ENCODE measurements at places on chromosomes 2 and 18.

DNA sequence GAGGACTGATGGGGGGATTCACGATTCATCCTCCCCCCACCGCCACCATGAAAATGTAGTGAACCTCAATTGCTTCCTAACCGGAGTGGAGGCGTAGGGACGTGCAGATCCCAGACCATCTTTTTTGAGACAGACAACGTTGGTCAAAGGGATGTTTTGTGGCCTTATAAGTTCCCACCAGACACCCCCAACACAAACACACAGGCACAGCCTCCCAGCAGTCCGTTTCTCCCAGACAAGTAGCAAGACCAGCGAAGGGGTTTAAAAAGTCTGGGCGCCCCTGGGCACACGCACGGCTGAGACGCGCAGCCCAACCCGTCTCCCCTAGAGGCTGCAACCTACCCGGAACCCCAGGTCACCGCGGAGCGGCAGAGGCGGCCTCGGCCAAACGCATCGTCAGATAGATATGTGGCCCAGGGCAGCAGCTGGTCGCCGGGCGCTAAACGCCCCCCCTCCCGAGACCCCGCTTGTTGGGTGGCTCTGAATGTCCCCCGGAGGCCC, 1.3 kb downstream of the GBX2 start:
- DNase-seq, result no peak

- DNase-seq, result no peak
Observed at GRCh38 chr2:68829749-68830148, 41.4 kb downstream of the BMP10 start.

DNA sequence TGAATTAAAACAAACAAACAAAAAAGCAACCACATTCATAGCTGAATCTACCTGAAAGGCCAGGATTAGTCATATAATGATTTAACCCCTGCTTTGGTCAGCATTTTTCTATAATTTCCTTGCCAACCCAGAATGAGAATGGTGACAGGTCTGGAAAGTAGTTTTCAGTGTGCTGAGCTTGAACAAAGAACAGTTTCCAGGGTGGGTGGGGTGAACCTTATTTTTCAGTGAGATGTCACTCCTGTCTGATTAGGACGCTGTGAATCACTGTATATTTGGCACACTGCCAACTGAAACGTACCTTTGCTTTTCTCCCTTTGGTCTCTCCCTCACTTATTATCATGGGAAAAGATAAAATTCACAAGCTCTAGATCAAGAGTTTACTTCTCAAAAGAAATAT, 35.0 kb upstream of the DSC1 start:
- no peak for DNase-seq

- DNase-seq, result no peak
Observed at GRCh38 chr2:160298960-160299359, 98.9 kb upstream of the ITGB6 start.

GRCh38 chr2:236593531-236593930, 23.9 kb downstream of the ACKR3 start:
- no peak for DNase-seq

GRCh38 chr2:234019896-234020295, 30.6 kb upstream of the SPP2 start:
- DNase-seq, result no peak

- DNase-seq, result no peak
Observed at GRCh38 chr2:238967031-238967977, 119.4 kb downstream of the TWIST2 start.

DNA sequence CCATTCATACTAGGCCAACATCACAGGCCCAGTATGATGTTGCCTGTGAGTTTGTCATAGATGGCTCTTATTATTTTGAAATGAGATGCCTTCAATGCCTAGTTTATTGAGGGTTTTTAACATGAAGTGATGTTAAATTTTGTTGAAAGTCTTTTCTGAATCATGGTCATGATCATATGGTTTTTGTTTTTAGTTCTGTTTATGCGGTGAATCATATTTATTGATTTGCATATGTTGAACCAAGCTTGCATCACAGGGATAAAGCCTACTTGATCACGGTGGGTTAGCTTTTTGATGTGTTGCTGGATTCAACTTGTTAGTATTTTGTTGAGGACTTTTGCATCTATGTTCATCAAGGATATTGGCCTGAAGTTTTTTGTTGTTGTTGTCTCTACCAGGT, 195.8 kb upstream of the FN1 start:
- DNase-seq, result no peak

DNA sequence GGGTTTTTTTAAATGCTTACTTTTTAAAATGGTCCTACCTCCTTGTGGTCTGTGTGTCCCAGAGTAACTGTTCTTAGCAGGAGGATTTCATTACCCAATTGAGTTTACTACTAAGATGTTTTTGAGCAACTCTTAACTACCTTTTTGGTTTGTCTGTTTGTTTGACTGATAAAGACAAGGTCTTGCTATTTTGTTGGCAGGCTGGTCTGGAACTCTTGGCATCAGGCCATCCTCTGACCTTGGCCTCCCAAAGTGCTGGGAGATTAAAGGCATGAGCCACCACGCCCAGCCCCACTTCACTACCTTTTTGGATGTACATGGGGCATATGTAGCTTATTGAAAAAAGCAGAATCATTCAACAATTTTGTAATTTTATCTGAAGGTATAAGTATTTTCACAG, 14.9 kb downstream of the MRPS9 start:
- DNase-seq, result no peak

DNA sequence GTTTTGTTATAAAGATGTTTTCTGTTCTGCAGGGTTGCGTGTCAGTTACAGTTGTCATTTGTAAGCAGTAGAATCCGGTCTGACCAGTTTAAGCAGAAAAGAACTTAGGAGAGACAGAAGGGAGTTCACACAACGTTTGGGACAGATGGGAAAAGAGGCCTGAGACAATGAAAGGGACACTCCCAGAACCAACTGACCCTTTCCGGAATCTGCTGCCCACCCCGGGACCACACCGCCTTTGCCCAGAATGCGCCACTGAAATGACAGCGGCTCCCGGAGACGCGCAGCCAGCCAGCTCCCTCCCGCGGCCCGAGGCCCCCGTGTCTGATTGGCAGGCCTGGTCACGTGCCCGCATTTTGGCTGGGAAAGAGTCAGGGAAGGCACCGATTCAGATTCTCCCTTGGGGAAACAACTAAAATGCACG, 244.6 kb downstream of the BCL2 start:
- peak; percentile 36 for DNase-seq

GRCh38 chr2:190603374-190603773, 45.5 kb upstream of the NAB1 start:
- no peak for DNase-seq

DNA sequence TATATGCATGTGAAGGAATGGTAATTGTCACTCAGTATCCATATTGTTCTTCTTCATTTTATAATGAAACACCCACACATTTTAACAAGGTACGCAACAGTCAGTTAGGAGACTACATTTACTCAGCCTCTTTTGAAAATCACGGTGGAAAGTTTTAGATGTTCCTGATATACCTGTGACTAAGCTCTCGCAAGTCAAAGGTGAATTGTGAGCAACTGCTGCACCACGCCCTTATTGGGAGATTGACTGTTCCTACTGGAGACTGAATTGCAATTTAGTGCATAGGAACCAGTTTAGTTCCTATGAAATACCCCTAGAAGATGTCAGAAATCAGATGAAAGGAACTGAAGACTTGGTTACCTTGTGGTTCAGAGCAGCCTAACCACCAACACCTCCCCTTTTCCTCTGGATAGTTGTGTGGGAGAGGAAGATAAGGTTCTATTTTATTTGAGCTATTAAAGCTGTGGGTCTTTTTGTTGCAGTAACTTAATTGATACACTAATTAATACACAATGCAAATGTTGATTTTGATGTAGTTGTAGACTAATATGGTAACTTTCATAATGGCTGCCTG, 1280.5 kb upstream of the CDH2 start:
- no peak for DNase-seq

GRCh38 chr18:10286580-10287150, 167.8 kb upstream of the APCDD1 start:
- DNase-seq, result no peak

DNA sequence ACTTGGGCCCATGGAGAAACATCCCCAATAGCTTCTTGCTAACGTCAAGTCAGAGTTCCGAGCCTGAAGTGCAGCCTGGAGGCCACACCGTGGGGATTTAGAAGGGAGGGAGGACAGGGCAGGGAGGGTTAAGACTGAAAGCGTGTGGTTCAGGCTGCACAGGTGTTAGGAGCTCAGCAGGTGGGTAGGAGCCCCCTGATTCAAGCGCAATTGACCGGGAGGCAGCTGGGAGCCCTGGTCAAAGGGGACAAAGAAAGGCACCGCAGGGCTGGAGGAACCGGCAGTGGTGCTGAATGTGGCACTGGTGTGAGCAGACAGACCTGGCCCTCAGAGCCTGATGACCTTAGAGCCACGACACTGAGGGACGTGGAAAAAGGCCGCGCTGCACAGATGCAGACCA, 149.6 kb downstream of the TMEM18 start:
- DNase-seq, result no peak

DNA sequence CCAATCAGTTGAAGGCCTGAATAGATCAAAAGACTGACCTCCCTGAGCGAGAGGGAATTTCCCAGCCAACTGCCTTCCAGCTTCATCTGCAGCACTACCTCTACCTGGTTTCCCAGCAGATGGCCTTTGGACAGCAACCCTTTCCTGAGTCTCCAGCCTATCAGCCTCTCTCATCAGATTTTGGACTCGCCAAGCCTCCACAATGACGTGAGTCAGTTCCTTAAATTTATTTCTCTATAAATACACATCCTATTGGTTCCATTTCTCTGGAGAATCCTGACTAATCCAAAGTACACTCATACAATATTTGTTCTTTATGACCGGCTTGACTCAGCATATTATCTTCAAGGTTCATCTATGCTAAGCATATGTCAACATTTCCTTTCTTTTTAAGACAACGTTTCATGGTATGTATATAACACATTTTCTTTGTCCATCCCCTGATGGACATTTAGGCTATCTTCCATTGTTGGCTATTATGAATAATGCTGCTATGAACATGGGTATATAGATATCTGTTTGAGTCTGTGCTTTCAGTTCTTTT, 294.6 kb downstream of the LRATD1 start:
- DNase-seq, result no peak

- DNase-seq, result no peak
Observed at GRCh38 chr2:149661844-149662243, 74.3 kb upstream of the MMADHC start.

- DNase-seq, result no peak
Observed at GRCh38 chr2:65416321-65416720, 16.1 kb downstream of the SPRED2 start.

GRCh38 chr2:184498936-184499335, 99.4 kb upstream of the ZNF804A start:
- no peak for DNase-seq

DNA sequence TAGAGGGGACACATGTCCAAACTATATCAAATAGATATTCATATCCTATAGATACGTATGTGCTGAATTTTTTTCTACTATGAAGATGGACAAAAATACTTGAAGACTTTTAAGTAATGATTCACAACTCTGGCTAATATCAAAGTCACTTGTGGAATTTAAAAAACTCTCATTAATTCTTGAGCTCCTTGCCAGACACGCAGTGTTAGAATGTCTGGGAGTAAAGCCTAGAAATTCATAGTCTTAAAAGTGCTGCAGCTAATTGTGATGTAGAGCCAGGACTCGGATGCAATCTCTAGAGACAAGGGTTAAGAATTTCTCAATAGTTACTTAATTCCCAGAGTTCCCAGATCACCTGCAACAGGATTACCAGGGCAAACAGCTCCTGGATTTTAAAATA, 107.4 kb downstream of the ARL6IP6 start:
- DNase-seq, result no peak

- DNase-seq, result peak; percentile 37
Observed at GRCh38 chr2:46239847-46240181, 57.4 kb upstream of the EPAS1 start.

GRCh38 chr2:120323214-120323613, 22.7 kb upstream of the INHBB start:
- DNase-seq, result no peak

DNA sequence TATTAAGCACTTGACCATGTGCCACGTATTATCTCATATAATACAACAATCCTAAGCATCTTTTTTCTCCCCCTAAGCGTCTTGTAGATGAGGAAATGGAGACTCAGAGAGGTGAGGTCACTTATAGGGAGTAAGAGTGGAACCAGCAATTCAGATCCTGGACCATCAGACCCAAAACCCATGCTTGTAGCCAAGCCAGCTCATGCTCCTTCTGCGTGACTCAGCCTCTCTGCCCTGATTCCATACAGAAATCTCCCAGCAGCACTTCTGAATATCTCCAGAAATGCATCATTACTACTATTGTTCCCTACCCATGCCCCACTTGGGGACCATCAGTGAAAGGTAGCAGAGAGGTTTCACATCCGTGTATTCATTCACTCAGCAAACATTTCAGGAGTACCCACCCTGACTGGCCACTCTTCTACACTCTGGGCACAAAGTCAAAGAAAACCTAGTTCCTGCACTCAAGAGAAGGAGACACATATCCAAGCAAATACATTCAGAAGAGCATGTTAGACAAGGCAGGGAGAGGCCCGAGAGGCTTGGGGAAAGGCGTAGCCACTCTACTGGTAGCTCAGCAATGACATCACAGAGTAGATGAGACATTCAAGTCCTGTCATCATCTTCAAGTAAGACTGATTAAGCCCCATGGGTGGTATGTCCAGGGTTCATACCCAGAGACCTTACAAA, 141.9 kb downstream of the MTCL1 start:
- DNase-seq, result no peak

DNA sequence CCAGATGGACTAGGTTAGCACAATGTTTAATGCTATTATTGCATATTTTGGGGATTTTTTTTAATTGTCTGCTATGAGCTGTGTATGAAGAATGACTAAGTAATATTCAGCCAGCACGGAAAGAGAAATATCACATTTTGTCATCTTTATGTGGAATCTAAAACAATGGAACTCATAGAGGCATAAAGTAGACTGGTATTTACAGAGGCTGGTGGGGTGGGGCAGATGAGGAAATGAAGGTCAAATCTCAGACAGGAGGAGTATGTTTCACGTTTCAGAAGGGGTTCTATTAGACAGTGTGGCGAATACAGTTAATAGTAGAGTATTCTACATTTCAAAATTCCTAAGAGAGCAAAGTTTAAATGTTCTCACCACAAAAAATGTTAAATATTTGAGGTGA, 4.7 kb downstream of the CDH19 start:
- no peak for DNase-seq

GRCh38 chr2:101007415-101008345, 5.6 kb downstream of the RPL31 start:
- DNase-seq, result no peak

- DNase-seq, result no peak
Observed at GRCh38 chr2:205994344-205994743, 91.6 kb downstream of the INO80D start.

All from T-helper 1 cell (primary cell).